Dermis microvascular lymphatic vessel endothelial cell (primary cell): ENCODE measurements at places on chromosomes 7 and 10. TPM values are rescaled to one million over a fixed set of nuclear protein-coding genes. Genes with fewer than 3 reads are reported as not detected.

GRCh38 chr7:87217983-87218653, 1.4 kb downstream of the TMEM243 start:
- DNase-seq: no peak

The CALCR gene
- total RNA-seq: not detected in 2 replicates

GRCh38 chr10:2619472-2619871, 447.9 kb upstream of the PFKP start:
- DNase-seq: no peak

DNA sequence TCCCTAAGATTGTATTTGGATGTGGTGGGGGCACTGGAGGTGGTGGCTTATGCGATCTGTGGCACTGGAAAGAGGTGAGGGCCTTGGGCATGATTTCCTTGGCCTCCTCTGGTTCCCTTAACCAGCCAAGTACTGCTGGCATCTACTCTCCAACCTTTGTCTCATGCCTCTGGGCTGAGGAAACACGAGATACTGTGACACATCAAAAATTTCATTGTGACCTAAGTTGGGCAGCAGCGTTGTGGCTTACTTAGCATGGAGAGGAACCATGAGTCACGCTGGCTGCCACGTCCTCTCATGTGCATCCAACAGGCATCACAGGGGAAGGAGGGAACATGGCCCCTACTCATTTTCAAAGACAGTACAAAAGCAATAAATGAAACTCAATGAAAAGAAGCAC, 29.7 kb upstream of the GSDME start:
- DNase-seq: peak; percentile 95

The ECHDC3 gene
- 16.7 and 17.3 TPM in 2 replicates for total RNA-seq

The LRRC17 gene
- total RNA-seq: 0.77 and 0.89 TPM in 2 replicates

DNA sequence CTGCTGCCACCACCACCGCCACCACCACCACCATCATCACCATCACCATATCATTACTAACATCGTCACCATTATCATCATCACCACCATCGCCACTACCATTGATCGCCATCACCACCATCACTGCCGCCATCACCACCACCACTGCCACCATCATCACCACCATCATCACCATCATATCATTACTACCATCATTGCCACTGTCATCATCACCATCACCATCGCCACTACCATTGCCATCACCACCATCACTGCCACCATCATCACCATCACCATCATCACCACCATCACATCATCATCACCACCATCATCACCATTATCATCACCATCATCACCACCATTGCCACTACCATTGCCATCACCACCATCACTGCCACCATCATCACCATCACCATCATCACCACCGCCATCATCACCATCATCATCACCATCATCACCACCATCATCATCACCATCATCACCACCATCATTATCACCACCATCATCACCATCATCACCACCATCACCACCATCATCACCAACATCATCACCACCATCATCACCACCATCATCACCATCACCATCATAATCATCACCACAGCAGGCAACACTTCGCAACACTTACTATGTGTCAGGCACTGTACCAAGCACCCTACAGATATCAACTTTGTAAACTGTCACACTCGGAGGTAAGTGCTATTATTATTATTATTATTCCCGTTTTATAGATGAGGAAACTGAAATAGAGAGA, 19.3 kb downstream of the NMT2 start:
- no peak for DNase-seq

The HMX3 gene
- not detected in 2 replicates for total RNA-seq

GRCh38 chr10:17643339-17643754, 604 bp upstream of the STAM start:
- peak; percentile 82 for DNase-seq

The ASB10 gene
- not detected in 2 replicates for total RNA-seq

The PHYHIPL gene
- not detected in 2 replicates for total RNA-seq

The CPA2 gene
- total RNA-seq: not detected in 2 replicates

DNA sequence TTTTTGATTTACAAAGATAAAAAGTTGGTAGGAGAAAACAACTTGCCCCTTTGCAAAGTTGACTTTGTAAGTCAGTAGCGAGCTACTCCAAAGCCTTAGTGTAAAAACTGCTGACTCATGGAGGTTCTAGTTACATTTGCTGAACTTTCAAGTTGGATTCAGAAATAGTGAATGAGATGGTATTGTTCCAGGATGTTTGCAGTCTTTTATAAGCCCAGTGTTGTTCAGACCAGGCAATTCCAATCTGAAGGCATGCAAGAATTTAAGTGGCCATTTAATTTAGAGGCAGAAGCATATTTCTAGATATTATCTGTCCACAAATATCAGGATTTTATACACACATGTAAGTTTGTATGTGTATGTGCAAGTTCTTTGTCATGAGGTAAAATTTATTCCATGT, 21.6 kb downstream of the TES start:
- no peak for DNase-seq

DNA sequence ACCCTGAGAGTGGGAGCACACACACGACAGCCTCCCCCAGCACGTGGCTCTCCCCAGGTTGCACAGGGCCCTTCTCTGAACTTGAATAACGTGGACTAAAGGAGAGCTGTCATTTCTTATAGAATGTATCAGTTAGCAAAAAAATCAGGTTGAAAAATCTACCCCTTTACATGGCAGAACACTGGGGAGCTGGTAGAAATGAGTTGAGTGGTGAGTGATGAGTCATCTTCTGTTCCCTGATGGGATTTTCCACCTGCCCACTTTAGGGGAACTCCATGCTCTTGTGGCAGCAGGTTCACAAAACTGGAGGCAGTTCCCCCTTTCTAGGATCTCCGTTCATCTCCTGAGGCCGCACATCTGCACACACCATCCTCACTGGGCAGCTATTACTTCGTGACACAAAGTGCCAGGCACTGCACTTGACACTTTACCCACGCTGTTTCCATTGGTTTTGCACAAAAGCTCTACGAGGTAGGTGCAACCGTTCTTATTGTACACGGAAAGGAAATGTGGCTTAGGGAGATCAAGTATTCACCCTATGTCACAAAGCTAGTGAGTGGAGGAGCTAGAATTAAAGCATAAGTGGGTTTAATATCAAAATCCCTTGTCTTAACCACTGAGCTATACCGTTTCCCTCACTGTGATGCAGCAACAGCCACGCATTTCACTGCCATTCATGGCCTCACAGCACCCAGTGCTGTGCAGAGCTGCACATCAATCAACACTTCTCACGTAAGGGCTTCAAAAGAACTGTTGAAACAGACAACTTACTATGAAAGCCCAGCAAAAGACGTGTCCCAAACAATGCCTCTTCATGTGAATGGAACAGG, 80.2 kb downstream of the RNF216 start:
- DNase-seq: no peak

The NXPH1 gene
- not detected in 2 replicates for total RNA-seq

The MYL10 gene
- not detected in 2 replicates for total RNA-seq

- DNase-seq: no peak
These were observed 54.5 kb downstream of the PARD3 start for GRCh38 chr10:34760606-34761005.

DNA sequence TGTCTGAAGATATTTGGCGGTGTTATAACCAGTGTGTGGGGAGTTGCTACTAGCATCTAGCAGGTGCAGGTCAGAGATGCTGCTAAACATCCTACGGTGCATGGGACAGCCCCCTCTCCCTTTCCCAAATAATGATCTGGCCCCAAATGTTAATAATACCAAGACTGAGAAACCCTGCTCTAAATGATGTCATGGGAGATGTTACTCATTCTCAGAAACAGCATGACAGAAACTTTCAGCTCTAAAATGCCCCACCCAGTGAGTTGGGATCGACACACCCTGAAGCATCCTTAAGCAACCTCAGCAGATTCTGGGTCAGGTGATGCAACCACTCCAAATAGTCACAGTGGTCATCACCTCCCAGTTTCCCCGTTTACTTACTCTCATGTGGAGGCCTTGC, 108.8 kb upstream of the MPP7 start:
- no peak for DNase-seq

GRCh38 chr7:116087984-116088383, 57.4 kb upstream of the TFEC start:
- no peak for DNase-seq

The PGAM2 gene
- total RNA-seq: not detected in 2 replicates

GRCh38 chr7:18760046-18760445, 264.5 kb downstream of the HDAC9 start:
- no peak for DNase-seq

DNA sequence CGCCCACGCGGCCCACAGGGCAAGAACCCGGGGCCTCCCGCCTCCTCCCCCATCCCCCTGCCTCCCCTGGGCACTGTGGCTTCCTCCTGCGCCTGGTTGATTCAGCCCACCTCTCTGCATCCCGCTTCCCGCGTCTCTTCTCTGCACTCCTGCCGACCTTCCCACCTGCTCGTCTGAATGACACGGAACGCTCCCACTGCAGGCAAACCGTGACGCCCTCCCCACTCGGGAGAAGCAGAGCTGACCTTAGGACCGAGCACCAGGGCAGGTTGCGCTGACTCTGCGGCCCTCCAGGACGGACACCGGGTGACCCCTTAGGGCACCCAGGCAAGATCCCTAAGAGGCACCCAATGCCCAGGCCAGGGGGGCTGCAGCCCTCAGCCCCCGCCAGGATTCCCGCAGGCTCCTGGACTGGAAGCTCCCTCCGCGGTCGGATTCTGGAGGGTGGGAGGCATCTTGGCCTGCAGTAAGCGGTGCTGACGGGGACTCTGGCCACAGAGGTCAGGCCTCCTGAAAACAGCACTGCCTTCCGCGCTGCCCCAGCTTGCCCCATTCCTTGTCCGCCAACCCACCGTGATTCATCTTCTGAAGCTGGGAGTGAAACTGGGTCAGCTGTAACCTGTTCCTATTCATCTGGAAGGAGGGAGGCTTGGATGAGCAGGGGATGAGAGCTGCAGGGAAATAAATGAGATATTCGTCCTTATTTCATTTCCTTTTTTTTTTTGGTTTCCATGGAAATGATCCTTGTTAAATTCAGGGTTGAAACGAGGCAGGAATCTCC, 990 bp downstream of the CALML3 start:
- DNase-seq: no peak

The TMEM229A gene
- not detected in 2 replicates for total RNA-seq

- peak; percentile 50 for DNase-seq
These were observed 167.3 kb downstream of the EGFR start for GRCh38 chr7:55185941-55186609.

The WEE2 gene
- under 0.01 and 0.13 TPM in 2 replicates for total RNA-seq

DNA sequence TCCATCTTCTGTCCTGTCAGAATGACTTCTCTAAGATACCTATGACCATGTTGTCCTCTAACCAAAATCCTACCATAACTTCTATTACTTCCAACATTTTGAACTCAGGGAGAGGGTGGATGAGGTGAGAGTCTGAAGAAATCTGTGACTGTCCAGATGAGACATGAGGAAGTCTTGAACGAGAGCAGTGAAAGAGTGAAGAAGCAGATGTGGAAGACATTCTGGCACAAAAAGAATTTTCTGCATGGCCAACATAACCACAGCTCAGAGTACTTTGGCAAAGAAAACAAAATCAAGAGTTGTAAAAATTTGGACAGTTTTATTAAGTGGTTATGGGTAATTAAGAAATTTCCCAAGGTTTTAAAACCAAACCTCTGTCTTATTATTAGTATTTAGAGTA, 141.6 kb downstream of the CPEB3 start:
- DNase-seq: no peak

DNA sequence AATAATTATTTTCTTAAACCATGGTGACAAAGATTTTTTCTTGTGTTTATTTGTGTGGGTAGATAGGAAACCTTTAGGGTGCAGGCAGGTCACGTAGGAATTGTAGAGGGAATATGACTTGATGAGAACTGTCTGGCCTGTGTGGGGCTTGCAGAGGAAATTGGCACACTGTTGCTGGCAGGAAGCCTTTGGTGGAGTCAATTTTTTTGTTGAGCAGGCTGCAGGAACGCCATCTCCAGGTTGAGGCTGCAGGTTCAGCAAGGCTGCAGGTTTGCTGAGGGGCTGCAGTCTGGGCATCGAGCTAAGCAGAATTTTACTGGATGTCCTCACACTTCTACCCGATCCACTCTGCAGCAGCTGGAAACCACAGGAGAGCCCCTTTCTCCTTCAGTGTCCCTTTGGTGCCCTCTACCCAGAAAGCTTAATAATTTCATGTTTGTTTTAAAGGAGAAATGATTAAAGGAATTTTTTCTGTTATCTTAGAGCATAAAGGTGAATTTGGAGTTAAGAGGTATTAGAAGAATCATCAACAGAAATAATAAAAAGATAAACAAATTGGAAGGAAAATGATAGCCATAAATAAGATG, 37.0 kb downstream of the TBC1D12 start:
- peak; percentile 40 for DNase-seq

DNA sequence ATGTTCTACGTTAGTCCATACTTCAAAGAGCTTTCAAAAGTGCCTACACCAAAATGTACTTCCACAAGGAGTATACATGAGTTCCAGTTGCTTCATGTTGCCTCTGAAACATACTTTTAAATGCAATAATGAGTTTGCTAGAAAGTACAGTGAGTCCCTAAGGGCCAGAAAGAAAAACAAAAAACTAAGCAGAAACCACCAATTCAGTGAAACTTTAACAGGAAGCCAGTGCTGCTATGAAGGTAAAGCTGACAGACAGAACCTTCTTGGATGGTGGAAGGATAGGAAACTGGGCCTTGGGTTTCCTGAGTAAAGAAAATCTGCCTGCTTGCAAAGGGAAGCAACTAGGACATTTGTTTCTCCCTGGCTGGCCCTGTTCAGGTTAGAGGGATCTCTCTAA, 104.2 kb downstream of the CTTNBP2 start:
- no peak for DNase-seq

The SPAG6 gene
- not detected in 2 replicates for total RNA-seq
